Foreskin melanocyte (primary cell): ENCODE measurements at places on chromosomes 1 and 21.

- no peak for DNase-seq
These were observed 163.4 kb upstream of the ETV3 start for GRCh38 chr1:157301477-157302198.

DNA sequence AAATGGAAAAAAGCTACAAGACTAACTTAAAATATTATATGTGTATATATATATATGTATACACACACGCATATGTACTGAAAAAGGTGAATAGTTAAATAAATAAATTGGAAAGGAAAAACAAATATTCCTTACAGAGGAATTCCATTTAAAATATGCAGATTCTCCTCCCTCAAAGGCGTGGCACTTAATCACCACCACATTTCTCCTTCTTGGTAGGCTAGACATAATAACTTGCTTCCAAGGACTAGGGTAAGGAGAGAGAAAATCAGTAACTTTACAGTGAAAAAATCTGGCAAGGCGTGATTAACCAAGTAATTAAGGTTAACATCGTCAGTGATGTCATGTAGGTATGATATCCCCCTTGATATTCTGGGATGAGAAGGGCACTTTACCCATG, 84.0 kb upstream of the USP25 start:
- no peak for DNase-seq

DNA sequence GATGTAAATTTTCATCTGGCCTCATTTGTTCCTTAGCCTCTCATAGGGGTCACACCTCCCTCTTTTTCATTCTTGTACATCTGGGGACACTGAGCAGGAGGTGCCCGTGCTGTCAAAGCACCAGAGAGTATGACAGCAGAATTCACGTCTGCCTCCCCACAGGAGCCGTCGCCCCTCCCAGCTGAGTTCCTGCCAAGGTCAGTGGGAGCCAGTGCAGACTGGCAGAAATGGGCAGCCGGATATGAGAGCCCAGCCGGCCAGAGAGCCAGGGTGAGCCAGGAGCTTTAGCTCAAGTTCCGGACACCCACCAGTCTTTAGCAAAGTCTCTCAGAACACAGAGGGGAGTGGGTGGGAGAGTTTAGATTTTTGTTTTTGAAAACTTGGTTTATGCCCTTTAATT, 21.9 kb downstream of the GPR137B start:
- DNase-seq, result no peak

- no peak for DNase-seq
These were observed 13.7 kb upstream of the TMEM51 start for GRCh38 chr1:15139654-15140350.

- no peak for DNase-seq
These were observed 103.8 kb upstream of the CASZ1 start for GRCh38 chr1:10900251-10900651.

DNA sequence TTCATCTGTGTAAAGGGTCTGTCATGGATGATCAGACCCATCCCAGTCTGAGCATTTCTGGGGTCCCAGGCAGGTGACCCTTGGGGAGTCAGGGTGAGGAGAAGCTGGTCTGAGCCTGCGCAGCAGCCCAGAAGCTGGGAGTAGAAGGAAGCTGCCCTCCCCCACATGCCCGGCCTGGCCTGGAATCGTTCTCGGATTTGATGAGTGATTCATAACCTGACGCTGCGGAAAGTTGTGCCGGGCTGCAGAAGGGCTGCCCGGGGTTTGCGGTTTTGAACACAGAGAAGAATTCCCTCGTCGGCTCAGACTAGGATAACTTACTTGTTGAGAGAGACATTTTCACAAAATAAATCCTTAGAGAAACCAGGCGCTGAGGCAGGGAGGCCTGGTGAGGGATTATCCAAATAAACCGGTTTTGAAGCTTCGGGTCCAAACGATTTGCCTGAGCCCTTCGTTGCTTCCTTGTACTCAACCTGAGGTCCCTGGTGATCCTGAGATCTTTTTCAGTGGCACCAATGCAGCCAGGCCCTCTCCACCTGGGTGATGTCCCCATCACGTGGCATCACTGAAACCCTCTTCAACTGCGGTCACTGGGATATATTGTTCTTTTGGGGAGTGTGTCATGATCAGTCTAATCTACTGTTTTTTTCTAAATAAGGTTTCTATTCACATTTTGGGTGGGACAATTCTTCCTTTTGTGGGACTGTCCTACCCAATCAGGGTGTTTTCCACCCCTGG, 29.2 kb downstream of the EPHB2 start:
- no peak for DNase-seq

DNA sequence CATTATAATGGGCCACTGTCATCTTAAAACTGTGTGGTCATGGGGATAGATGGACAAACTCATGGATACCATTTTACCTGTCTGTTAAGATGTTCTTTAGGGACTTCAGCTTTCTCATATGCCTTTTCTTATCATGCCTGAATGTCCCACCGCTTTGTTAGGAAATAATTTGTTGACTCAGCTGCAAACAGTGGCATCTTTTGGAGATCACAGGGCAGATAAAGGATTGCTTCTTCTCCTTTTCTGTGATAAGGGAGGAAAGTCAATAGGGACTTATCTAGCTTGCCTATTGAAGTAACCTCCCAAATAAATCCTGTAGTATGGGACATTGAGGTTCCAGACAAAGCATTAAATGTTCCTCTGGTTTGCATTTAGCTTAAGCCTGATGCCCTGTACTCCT, 79.8 kb upstream of the KIAA0040 start:
- no peak for DNase-seq
